ENCODE measurements at places on chromosomes 6 and 20.

- no peak for DNase-seq
These were observed 5.0 kb downstream of the SRC start for GRCh38 chr20:37350649-37351574.

- DNase-seq, result no peak
These were observed 172.1 kb upstream of the PROKR2 start for GRCh38 chr20:5488823-5489222.

- DNase-seq, result no peak
These were observed 56.9 kb upstream of the TAGAP start for GRCh38 chr6:159101656-159102055.

- DNase-seq, result no peak
These were observed 53.3 kb upstream of the TAF8 start for GRCh38 chr6:41996997-41997396.

DNA sequence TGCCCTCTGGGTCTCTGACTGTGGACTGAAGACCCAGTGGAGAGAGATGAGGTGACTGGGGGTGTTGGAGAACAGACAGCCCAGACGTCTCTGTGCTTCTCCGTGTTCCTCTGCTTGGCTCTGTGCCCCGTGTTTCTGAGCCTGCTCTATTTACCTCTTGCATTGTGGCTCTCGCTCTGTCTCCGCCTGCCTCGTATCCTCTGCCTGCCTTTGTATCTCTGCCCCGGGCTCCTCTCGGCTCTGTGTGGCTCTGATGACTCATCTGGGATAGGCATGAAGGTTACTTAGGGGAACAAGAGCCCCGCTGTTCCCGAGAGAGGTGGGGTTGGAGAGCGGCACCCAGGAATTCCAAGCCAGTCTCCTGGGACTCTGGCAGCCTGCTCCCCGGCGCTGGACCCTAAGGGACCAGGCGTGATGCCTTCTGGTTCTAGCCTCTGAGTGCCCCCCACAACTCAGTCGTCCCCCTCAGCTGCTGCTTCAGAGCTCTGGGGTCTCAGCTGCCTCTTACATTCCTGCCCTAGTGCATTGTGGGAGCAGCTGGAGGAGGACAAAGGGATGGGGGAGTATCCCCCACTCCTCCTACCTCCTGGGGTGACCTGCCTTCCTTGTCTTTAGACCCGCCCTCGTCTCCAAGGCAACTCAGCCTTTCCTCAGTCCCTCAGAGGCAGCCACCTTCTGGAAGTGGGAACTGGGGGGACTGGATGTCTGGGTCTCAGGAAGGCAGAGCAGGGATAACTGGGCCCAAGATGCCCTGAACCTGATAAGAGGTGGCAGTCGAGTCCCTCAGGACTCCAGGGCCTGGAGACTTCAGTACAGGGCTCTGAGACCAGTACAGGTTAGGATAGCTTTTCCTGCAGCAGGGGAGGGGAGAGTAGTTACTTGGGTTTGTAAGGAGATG is 1.9 kb downstream of the DDR1 start:
- no peak for DNase-seq

GRCh38 chr6:129276986-129277385 is 394.0 kb downstream of the LAMA2 start:
- DNase-seq, result no peak

- no peak for DNase-seq
These were observed 63.6 kb upstream of the SYNDIG1 start for GRCh38 chr20:24405810-24406209.

GRCh38 chr20:38065764-38066375 is 32.3 kb downstream of the RPRD1B start:
- no peak for DNase-seq

DNA sequence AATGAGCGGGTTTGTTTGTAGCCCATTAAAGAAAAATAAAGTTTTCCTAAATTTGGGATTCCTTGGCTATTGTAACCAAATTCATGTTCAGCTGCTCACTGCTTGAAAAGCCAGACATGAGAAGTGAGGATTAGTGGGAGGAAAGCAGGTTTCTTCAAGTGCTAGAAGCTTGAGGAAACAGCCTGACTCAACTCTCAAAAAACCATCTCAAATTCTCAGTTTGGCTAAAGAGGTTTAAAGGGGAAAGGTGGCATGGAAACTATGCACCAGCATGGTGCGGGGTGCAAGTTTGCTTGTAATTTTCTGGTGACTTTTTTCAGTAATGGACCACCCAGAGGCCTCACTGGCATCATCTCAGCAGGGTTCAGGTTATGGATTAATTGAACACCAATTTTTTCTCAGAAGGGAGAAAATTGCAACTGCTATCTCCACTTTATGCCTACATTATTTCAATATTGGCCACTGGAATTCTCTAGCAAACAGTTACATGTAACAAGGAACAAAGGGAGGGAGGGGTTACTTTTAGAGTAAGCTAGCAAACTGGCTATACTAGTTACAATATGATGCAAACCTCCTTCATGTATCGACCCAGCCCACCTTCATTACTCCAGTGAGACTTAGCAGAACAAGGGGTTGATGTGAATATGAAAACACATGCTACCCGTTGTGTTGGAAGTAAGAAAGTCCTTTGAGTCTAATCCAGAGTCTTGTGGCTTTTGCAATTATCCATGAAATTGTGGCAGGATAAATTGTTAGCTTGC is 85.0 kb upstream of the IFNGR1 start:
- DNase-seq, result no peak
